ENCODE measurements at places on chromosomes 5 and 9.
A peak's percentile ranks its signal among the peaks of the same experiment; 100 is the strongest.

DNA sequence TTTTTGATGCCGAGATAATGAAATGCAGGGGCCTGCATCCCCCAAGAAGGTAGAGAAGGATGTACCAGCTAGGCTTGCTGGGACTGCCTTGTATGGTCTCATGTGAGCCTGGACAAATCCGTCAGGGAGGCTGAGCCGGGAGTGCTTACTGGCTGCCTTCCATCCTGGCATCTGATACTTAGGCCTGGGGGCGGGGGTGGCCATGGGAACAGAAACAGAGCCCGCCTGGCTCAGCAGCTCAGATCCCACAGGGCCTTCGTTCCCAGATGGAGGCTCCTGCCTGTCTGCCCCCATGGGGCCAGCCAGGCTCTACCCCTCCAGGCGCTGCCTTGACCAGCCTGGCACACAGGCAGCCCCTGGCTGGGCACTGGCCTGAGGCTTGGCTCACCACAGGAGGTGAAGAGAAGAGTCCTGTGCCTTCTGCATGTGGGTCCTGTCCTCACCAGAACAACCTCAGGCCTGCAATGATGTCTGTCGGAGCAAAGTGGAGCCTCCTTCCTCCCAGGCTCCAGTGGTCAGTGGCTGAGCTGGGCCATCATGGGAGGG lies 10.5 kb upstream of the SPATA31E1 start:
- DNase-seq = peak; percentile 53

DNA sequence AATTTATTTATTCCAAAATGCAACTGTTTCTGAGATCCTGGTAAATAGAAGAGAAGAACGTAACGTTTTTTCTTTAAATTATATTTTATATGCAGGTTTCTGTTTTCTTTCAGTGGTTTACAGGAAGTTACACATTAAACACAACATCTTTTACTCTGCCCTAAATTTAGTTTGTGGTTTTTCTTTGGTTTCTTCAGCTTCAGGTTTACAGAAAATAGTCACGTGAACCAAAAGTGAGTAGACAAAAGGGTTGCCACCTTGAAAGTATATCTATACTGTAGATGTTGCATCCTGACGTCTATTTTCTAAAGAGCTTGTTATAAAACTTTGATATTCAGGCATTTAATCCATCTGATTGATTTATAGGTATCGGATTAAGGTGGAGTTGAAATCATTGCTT lies 1236.6 kb downstream of the MAT2B start:
- no peak for DNase-seq

- DNase-seq = peak; percentile 79
Measured at GRCh38 chr5:50667653-50668595, 1.5 kb downstream of the PARP8 start.

DNA sequence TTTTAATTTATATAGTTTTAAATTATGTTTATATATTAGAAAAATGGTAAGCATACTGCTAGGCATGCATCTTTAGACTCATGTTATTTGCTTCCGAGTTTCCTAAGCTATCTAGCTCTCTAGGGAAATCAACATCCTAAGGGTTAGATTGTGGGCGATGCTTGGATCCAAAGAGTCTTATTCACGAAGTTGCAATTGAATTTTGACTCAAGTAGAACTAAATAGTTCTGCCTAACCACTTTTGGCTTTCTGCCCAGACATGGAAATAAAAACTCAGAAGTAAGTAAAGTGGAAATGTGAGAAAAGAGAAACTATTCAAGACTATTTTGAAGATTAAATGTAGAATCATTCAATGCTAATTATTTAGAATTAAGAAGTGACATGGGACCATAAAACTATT lies 440.4 kb downstream of the CDH18 start:
- no peak for DNase-seq

- DNase-seq = no peak
Measured at GRCh38 chr9:76808636-76809035, 44.4 kb downstream of the PCA3 start.

GRCh38 chr5:129857116-129857515 lies 47.1 kb upstream of the CHSY3 start:
- DNase-seq = no peak

GRCh38 chr9:107557236-107557990 lies 67.8 kb upstream of the KLF4 start:
- no peak for DNase-seq

DNA sequence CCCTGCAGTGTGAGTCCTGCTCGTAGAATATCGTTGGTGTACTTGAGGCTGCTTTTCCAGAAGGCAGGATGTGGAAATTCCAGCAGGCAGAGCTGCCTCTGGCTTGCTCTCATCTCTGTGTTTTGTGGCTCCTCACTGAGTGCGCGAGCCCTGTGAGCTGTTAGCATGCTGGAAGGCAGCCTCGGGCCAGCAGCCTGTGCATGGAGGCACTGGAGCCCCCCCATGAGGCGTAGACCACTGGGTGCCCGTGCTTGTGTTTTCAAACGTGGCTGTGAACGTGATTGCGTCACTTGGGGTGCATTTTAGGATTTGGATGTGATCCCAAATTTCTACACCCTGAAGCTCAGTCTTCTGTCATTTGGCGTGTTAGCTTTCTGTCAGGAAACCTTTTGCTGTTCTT lies 3.2 kb downstream of the WDR5 start:
- DNase-seq = peak; percentile 56

DNA sequence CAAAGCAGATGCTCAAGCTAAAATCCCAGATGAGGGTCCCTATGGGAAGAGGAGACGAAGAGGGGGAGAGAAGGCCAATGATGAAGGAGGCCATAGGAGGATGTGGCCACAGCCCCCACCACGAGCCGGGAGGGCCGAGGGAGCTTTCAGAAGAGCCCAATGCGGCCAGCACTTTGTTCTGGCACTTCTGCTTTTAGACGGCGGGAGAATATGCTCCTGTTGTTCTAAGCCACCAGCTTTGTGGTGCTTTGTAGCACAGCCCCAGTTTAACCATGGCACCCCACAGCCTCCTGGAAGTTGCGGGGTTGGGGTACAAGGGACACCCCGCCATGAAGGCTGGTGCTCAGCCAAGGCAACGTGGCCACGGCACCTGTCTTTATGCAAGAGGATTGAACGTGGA lies 33.4 kb downstream of the LPCAT1 start:
- DNase-seq = no peak

- DNase-seq = no peak
Measured at GRCh38 chr9:2107906-2108451, 92.8 kb downstream of the SMARCA2 start.

- DNase-seq = peak; percentile 87
Measured at GRCh38 chr9:124840300-124840833, 12.9 kb upstream of the WDR38 start.

DNA sequence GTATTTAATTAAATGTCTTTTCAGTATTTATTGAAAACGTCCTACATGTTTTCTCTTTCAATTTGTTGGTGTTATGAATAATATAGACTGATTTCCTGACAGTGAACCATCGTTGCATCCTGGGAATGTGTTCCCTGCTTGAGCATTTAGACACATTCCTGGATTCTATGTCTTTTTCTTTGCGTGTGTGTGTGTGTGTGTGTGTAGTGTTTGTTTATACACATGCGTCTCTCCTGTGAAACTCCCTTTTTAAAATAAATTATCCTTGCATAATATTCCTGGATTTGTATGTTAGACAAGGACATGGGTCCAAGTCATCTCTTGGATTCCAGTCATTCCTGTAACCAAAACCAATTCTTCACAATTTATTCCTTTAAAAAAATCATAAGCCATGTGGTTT lies 153.4 kb downstream of the HSPA4 start:
- no peak for DNase-seq

- no peak for DNase-seq
Measured at GRCh38 chr5:142796492-142797109, 26.4 kb downstream of the ARHGAP26 start.

- peak; percentile 68 for DNase-seq
Measured at GRCh38 chr9:34513567-34514214, 9.1 kb downstream of the ENHO start.

DNA sequence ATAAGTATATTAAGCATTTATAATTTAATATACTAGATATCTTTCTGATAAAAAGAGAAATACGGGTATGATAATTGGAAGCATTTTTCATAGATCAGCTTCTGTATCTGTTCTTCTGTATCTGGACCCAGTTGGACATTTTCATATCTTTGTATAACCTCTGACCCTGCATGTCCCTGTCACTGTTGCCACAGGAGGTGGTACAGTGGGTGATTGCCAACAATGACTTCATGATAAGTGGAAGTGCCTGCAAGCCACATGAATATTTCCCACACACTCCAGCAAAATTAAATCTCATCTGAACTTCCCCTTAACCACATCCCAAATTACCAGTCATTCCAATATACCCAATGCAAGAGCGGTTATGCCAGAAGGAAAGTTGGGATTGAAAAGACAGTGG lies 376.4 kb downstream of the ARRDC3 start:
- DNase-seq = no peak

DNA sequence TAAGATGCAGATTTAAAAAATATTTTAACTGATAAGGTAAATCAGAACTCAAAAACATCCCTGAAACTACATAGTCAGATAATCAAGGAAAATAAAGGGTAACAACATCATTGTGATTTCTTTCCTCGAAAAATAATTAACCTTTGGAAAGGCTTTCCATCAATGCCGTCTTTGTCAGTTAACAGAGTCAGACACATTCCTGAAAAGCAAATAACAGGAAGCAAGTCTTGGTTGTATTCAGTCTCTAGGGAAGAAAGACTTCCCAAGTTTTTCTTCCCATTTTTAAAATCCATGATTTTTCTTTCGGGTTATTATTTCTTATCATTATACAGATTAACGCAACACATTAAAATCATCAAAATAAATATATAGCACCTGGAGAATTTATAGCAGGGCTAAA lies 256.4 kb upstream of the CDH6 start:
- no peak for DNase-seq

DNA sequence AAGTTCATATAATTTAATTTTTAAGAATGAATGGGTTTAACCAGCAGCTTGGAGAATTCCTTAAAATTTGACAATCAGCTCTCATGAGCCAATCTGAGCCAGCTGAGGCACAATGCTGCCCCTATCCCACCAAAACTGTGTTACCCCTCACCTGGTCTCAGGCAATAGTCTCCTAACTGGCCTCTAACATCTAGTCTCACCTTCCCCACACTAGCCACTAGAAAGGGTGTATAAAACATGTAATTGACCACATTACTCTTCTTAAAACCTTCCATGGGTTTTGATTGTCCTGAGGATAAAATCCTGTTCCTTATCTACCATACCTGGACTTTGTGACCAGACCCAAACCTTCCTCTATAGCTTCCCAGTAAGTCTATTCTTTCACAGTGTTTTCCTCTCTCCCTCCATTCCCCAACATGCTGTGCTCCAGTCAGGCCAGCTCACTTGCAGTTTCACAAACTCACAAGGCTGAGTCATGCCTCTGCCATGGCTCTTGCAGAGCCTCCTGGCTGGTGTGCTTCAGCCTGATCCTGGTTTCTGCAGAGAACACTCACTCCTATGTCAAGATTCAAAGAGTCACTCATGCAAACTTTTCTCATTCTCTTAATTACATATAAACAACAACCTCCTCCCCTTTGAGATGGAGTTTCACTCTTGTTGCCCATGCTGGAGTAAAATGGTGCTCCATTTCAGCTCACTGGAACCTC lies 16.0 kb upstream of the ZCCHC7 start:
- DNase-seq = no peak

DNA sequence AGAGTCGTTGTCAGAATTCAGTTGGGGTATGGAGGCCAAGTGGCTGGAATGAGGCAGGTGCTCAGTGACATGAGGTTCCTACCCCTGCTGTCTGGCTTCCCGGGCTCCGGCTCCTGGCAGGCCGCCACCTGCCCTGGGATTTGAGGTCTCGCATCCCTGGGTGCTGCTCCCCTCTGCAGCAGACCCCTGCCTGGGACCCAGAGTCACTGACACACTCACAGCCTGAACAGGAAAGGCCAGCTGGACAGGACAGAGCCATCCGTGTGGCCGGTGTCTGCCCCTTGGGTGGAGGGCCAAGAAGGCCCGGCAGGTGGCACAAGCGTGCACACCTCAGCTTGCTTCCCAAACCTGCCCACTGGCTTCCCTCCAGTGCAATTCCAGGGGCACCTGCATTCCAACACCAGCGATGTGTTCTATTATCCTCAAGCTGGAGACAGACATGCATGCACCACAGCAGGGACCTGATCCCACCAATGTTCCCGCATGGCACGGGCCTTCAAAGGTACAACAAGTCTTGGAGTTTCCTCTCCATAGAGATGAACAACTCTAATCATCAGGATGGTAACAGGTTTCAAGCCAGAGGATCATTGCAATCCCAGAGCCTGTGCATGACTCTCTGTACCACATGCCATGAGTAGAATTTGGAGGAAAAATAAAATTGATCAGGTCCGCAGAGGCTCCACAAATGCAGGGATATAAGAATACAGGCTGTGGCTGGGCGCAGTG lies 45.6 kb upstream of the RNF130 start:
- peak; percentile 20 for DNase-seq

DNA sequence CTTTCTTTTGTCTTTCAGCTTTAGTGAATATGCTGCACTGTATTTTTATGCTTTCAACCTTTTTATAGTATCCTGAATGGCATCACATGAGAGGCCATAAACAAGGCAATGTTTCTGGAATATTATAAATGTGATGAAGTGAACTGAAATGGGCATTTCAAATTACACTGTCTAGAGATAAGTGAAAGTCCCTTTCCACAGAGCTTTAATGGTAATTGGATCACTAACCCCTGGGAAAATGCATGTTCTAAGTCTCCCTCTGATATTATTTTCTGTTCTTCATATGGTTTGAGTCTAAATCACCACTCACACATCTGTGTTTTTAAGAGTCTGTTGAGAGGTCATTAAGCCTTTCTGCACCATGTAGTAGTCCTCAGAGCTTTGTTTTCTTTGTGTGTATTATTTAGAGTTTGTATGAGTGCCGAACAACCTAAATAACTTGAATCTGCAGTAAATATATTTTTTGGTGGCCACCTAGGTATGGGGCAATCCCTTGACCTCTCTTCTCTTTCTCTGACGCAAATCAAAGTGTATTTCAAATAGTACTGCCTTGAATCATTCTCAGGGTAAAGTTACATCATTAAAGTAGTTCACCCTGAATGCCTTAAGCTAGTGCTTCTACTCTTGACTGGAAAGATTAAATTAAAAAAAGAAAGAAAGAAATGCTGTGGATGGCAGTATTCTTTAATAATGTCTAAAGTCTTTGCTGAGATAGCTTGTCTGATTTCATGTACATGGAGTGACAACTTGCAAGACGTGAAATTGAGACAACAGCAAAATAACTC lies 1931.0 kb upstream of the CDH6 start:
- no peak for DNase-seq

GRCh38 chr5:175747539-175748060 lies 89.7 kb downstream of the HRH2 start:
- no peak for DNase-seq

GRCh38 chr9:132066511-132066910 lies 13.2 kb downstream of the MED27 start:
- no peak for DNase-seq

- DNase-seq = peak; percentile 50
Measured at GRCh38 chr5:19739671-19740070, 248.3 kb downstream of the CDH18 start.

GRCh38 chr5:173850659-173851058 lies 37.5 kb upstream of the CPEB4 start:
- DNase-seq = no peak

DNA sequence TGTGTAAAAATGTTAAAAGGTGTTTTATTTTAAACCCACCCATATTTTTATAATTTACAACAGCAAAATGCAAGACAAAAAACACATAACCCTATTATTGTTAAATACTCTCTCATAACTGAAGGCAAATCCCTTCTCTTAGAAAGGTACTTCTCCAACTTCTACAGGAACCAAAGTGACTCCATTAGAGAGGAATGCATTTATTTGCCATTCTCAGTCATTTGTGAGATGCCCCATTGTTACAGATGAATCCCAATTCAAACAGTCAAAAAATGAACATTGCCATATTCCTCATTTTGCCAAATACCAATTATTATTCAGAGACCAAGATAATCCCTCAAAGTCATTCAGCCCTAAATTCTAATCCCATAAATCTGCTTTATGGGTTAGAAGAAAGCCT lies 175.8 kb downstream of the TSSK1B start:
- no peak for DNase-seq

Data from femur (tissue), 1 donor.